ENCODE measurements at places on chromosomes 6 and 20.

DNA sequence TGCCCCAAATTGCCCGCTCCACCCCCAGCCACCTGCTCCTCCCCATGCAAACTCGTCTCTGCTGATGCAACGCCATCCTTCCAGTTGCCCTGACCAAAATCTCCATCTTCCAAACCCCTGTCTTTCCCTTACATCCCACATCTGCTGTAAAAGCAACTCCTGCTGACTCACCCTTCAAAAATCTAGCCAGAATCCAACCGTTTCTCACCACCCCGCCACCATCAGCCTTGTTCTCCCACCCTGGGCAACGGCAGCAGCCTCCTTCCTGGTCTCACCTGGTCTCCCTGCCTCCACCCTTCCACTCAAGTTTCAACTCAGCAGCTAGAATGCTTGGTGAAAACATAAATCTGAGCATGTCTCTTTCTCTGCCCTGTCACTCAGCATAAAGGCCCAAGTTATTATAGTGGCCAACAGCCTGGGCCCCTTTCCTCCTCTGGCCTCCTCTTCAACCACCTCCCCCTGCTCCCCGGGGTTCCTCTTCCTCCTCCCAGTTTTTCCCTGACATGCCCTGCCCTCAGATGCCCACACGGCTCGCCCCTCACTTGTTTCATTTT, 7.2 kb upstream of the SYNJ2 start:
- DNase-seq: no peak

DNA sequence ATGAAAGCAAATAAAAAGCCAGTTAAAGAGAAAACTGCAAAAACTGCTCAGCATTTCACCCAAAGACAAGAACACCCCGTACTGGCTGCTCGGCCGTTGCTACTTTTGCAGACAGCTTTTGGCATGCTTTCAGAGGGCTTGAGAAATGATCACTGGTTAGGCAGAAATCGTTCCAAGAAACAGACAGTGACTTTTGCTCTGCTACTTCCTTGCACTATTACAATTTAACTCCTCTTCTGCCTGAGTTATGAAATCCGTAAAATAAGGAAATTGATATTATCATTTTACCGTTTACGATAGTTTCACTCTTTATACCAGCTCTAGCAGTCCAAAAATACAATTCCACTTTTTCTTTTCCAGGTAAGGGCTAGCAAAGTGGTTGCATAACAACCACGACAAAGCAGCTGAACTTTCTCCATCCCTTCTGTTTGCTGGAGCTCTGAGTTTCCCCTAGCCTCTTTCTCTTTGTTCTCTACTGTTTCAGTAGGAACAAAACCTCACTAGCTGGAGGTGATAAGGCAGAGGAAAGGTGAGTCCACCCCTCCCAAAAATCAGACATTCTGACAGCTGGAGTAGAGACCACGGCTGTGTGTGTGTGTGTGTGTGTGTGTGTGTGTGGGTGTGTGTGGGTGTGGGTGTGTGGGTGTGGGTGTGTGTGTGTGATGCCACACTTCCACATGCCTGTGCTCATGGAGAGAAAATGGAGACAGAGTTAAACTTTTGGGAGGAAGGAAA, 191.8 kb upstream of the RREB1 start:
- DNase-seq: no peak

DNA sequence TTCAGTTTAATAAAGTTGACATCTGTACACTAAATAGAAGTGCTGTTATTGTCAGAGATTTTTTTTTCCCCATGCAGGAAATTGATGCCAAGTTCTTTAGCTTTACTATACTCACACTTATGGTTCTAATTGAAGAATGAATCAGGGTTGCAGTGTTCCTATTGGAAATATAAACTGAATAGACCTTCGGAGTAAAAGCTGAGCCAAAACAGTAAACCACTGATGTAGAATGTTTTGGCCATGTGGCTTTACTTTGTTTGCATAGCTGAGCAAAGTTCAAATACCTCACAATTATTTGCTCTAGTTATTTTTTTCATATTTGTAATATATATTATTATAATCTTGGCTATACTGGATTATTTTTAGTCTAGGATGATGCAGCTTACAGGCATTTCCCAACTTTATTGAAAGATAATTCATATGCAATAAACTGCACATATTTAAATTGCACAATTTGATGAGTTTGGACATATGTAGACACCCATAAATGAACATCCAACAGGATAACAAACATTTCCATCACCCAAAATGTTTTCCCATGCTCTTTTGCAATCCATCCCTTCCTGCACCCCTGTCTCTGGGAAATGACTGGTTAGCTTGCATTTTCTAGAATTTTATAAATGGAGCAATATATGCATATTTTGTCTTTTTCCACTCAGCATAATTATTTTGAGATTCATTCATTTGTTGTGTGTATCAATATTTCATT, 105.8 kb upstream of the NOX3 start:
- DNase-seq: no peak

DNA sequence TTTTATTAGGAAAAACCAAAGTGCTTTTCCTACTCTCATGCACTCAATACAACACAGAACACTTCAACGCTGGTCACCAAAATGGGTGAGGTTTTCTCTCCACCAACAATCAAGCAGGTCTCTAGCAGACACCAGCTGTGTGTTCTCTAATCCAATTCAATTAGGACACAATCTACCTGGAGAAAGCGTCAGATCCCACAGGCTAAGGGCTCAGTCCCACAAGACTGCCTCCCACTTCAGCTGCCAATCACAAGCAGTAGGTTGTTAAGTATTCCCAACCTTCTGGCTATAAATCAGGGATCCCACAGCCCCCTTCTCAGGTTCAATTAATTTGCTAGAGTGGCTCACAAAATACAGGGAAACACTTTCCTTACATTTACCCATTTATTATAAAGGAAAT, 47.7 kb downstream of the STMND1 start:
- DNase-seq: no peak

- DNase-seq: no peak
These were observed 3.0 kb upstream of the CCN2 start for GRCh38 chr6:131954059-131954774.

DNA sequence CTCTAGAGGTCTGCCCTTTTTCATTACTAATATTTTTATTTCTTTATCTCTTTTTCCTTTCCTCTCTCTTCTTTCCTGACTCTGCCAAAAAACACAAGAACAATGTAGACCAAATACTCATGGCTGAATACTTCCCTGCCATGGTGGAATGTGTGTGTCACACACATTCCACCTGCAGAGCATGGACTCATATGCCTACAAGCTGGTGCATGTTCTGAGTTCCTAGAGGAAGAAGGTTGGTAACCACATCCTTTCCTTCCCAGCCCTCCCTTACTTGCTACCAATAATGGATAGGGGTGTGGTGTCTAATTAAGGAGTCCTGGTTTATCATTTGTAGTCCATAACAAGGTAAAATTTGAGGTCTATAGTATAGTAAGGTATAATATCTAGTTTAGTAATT, 15.2 kb upstream of the CST9L start:
- no peak for DNase-seq

- no peak for DNase-seq
These were observed 2.4 kb downstream of the LAMA2 start for GRCh38 chr6:128885381-128885780.

- DNase-seq: no peak
These were observed 13.7 kb upstream of the STXBP5 start for GRCh38 chr6:147190556-147190955.

DNA sequence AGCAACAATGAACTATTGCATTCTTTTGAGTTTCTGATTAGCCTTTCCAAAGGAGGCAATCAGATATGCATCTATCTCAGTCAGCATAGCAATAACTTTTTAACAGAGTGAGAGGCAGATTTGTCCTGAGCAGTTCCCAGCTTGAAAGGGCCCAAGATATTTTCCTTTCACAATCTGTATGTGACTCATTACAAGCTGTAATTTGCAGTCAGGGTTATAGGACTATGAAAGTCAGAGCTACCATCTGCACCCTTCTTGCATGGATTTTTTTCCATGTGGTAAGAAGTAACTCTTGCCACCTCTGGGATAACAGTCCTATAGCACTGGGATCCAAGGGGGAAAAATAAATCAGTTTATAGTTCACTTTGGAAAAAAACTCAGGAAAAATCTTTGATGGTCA, 318.2 kb upstream of the RGS17 start:
- no peak for DNase-seq

GRCh38 chr6:39420300-39421265, 98.1 kb upstream of the KCNK16 start:
- DNase-seq: no peak

DNA sequence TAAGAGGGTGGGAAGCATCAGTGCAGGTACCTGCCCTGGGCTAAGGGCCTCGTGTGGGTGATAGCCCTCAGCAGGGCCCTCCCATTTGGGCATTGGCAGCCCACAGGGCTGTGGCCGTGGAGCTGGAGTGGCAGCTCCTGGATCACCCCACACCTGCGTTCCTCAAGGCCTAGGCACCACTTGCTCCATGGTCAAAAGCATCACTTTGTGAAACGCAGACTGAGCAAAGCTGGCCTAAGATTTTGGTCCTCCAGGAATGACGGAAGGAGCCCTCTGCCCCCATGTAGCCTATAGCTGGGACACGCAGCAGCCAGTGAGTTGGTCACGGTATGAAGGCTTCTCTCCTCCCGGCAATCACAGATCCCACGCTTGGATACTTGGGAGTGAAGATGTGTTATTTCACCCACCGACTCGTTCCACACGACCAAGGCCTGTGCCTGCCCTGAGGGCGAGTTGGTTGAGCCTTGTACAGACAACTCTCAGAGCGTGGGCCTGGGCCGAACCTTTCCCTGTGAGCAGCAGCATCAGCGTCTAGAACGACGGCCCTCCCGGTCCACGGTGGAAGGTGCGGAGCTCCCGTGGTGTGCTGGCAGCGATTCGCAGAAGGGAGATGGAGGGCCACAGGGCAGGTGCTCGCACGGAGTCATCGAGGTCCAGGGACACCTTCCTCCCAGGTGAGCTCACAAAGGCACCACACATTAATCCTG, 39.7 kb downstream of the THBS2 start:
- DNase-seq: no peak

- no peak for DNase-seq
These were observed 82.2 kb downstream of the COL19A1 start for GRCh38 chr6:69948479-69949114.

DNA sequence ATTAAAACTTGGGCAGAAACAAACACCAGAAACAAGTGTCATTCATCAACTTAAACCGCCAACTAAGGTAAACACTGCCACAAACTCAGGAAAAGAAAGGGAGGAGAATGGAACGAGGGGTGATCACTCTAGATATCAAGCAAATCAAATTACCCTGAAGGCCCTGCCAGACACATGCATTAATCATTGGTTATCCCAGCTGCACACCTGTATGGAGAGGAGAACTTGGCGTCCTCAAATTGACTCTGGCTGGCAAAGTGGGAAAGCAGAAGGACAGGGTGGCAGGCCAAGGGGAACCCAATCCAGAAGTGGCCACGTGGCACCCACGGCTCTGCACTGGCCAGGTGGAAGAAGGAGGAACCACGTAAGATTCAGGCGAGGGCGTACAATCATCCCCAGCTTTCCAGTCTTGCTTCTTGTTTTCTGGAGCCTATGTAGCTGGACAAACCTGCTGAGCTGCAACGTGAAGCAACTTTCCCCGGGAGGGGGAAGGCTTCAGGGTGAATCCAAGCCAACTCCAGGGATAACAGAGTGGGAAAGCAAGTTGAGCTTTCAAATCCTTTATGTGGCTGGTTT, 156.2 kb upstream of the JARID2 start:
- DNase-seq: no peak

DNA sequence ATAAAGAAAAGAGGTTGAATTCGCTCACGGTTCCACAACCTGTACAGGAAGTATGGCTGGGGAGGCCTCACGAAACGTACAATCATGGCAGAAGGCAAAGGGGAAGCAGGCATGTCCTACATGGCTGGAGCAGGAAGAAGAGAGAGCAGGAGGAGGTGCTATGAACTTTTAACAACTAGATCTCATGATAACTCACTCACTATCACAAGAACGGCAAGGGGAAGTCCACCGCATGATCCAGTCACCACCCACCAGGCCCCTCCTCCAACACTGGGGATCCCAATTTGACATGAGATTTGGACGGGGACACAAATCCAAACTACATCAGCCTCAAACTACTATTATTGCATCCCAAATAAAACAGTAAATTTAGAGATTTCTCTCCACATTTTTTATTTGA, 53.6 kb upstream of the CST7 start:
- no peak for DNase-seq

DNA sequence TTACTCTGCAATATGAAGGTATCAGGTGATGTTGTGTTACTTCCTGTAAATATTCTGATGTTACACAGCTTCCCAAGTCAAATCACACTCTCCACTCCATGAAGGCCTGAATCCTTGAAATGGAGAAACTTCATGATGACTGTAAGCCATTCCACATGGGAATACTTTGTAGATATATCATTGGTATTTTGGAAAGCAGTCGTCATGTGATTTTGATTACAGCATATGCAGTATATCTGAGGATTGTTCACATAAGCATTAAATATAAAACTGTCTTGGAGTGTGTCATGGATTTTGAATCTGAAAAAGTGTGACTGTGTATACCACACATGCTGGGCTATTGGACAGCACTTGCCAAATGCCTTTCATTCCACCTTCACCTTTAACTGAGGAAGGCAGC, 118.3 kb upstream of the EXOC2 start:
- no peak for DNase-seq

DNA sequence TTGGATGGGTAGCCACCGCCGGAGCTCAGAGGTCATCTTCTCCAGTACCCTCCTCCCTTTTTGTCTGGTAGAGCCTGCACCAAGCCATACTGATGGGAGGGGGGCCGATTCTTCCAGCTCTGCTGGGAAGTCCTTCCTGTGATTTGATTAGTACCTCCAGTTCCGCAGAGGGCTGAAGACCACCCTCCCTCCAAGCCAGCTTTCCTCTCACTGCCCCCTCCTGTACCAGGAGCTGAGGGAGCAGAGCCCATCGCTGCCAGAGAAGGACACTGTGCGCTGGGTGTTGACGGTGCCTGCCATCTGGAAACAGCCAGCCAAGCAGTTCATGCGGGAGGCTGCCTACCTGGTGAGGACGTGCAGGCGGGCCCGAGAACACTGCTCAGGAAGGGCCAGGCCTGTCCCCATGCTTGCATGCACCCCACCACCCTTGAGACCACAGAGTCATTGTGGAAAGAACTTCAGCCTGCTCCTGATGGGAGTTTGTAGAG, 13.2 kb downstream of the HSPA12B start:
- no peak for DNase-seq

- no peak for DNase-seq
These were observed 191.4 kb downstream of the CENPW start for GRCh38 chr6:126531286-126531685.
